Stimulated activated CD4-positive, alpha-beta T cell treated with anti-CD3 and anti-CD28 coated beads, Interleukin-2, amount 100 ng/mL, for 4 hours (primary cell): ENCODE measurements at places on chromosomes 7 and 10.
A peak's percentile ranks its signal among the peaks of the same experiment; 100 is the strongest.

DNA sequence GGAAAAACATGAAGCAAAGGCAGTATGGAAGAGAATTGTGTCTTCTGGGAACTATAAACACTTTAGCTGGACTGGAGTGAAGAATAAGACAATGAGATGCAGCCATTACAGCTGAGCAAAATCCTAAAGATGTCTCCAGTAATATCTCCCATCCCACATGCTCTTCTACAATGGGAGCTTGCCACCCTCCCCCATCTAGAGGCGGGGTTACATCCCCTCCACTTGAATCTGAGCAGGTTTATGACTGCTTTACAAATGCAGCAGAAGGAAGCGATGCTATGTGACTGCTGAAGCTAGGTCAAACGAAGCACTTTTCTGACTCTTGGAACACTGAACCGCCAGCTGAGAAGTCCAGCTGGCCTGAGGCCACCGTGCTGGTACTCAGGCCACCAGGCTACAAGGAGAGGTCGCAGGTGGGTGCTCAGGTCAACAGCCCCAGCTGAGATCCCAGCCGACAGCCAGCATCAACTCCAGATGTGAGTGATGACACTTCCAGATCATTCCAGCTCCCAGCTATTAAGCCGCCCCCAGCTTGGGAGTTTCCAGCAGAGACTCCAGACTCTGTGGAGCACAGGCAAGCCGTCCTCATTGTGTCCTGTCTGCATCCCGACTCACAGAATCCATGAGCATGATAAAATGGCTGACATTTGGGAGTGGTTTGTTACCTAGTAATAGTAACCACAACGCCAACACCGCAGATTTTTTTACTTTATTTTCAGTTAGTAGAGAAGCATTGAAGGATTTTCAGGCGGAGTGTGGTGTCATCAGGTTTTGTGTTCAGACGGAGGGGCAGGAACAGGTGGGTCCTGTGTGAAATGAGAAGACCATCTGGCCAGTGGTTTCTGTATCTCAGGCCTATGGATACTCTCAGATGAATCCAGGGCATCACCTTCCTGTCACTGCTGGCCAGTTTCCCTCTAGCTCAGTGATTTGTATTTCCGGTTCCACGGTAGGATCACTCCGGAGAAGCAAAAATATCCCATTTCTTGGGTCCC, 89.3 kb downstream of the NPY start:
- no peak for DNase-seq

- no peak for DNase-seq
These were observed 21.6 kb upstream of the COL13A1 start for GRCh38 chr10:69780077-69780476.

DNA sequence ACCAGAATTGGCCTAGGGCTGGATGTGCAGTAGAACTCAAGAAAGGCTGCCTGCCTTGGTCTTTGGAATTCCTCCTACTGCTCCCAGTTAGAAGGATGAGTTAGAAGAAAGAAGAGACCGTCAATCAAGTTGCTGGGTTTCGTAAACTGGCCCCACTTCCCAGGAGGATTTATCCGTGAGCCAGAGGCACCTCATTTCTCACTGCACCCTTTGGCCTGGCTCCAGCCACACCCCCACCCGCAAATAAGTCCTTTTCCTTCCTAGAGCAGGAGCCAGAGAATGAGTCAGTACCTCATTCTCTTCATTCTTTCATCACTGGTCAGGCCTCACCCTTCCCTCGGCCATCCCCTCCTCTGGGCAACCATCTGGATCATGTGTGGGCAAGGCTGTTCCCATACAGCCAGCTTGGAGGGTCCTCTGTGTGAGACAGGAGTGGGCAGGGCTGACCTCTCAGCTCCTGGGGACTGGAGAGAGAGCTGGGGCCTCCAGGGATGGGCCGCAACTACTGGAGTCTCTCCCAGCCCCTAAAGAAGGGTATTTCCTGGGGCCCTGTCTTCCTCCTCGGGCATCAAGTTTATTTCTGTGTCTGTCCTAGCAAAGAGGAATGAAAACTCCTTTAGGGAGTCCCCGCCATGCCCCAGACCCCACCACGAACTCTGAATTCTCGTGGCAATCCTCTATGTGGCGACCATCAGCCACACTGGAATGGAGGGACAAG, 87.2 kb upstream of the DUSP5 start:
- no peak for DNase-seq

DNA sequence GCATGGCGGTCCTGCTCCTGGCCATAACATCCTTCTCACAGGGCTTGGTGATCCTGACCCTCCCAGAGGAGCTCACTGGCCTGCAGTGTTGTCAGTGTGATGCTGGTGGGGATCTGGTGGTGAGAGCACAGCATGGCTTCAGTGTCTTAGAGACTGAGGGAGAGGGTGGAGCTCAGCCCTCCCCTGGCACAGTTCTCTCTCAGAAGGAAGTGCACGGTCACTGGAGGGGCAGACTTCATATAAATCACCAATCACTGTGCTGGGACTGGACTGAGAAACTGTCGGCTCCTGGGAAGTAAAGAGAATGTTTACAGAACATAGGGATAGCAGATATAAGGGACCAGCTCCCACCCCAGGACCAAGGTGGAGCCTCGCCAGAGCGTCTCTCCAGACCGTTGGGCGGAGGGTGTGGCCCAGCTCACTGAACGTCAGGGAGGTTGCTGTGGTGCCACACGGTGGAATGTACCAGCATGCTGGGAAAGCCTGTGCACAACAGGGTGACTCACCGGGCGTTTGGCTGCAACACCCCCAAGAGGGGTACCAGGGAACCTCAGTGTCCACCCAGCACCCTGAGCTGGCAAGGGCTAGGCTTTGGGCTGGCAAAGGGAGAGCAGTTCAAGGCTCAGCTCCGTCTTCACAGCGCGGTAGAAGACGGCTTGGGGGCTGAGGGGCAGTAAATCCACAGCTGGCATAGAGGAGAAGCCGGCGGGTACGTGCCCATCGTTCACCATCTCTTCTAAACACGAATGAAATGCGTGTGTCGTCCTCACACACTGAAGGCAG, 8.8 kb upstream of the GET4 start:
- DNase-seq = no peak

- no peak for DNase-seq
These were observed 725.4 kb downstream of the PHTF2 start for GRCh38 chr7:78523930-78524329.

DNA sequence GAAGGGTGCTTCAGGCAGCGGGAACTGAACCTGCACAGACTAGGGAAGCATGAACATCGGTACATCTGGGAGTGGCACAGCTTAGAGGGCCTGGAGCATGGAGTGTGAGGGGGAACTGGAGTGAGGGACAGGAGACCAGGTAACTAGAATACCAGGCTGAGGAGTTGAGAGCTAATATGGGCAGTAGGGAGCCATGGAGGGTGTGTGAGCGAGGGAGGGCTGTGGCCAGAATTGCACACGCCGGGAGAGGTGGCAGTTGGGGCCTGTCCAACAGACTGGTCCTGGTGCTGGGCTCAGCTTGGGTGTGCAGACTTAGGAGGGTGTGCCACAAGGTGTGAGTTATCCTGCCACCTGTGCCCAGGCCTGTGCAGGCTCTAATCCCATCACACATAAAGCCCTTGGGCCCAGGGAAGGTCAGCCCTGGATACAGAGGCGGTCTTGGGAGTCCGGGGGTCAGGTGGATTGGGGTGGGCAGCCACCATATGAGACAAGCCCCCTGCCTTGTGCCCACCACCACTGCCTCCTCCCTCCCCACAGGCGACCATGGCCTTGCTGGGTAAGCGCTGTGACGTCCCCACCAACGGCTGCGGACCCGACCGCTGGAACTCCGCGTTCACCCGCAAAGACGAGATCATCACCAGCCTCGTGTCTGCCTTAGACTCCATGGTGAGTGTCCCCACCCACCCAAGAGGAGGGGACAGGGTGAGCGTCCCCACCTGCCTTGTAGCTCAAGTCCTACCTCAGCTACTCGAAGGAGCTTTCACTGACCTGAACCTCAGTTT, 54.0 kb downstream of the GTF2IRD1 start:
- DNase-seq = no peak

- no peak for DNase-seq
These were observed 181.9 kb upstream of the ANKRD30A start for GRCh38 chr10:36943544-36943943.

DNA sequence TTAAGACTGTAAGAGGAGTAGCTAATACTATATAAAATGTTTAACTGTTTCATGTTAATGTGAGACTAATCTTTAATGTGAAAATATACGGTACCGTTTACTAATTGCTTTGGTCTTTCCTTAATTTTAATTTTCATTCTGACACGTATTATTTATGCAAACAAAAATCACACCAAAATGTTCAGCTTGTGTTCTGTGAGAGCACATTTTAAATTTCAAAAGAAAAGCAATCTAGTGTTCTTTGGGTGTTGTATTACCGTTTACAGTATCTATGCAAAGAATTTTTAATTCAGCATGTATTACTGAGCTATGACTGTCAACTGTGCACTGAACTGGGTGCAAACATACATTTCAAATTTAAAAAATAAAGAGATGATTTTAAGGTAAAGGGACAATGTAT, 2.2 kb downstream of the WNT16 start:
- no peak for DNase-seq

GRCh38 chr7:79091661-79092060, 361.8 kb downstream of the MAGI2 start:
- no peak for DNase-seq

DNA sequence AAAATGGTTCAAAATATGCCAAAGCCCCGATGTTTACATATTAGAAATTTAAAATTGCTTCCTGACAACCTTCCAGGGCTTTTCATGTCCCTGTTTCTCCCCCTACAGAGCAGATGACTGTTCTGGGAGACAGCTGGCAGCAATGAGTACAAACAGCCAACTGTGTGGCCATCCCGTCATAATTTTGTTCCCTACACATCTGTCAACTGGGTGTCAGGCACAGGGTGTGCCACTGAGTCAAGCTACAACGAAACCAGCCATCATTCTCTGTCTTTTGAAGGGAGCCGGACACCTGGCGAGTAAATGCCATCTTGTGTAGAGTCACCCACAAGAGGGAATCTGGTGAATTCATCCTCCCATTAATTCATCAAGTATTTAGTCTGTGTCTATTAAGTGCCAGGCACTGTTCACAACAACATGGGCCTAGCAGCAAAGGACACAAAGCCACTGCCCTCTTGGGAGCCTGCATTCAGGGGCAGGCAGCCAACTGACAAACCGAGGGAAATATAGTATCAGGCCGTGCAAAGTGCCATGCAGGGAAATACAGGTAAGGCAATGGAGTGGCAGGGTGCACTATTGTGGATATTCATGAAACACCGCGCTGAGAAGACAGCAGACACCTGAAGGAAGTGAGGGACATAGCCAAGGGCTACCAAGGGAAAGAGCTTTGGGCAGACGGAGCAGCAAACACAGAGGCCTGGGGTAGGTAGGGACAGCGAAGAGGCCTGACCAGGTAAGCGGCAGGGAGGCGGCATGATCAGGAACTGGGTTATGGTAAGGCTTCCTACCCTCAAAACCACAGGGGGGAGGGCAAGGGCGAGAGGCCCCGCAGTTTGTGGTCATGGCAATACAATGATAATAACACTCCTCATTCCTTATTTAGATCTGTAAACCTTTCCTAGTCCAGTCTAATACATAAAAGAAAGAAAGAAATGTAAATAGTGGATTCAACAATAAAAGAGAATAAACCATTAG, 213.6 kb downstream of the FAM107B start:
- no peak for DNase-seq

DNA sequence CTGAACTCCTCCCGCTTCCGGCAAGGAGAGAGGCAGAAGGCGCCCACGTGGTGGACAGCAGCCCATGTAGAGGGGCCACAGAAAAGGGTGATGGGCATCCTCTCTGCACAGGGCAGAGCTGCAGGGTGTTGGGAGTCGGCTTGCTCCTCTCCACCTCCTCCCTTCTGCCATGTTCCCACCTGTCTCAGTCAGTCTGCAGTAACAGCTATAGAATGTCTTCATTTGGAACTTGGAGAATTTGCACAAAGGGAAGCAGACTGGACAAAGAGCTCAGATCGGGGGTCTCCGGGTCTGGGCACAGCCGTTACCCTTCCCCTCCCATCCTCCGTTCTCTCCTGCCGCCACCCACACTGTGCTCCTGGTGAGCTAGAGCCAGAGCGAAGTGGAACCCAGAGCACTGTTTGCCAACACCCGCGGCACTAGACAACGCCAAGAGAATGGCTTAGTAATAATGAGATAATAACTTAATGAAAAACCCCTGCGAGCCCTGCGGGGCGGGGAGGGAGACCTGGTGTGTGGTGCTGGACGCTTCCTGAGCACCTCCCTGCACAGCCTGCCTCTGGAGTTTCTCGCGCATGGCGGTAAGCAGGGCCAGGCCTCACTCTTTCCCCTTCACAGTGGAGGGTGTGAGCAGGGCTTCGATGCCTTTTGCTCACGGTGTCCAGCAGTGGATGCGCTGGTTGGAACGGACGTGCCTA, 254.7 kb downstream of the PAXIP1 start:
- no peak for DNase-seq

DNA sequence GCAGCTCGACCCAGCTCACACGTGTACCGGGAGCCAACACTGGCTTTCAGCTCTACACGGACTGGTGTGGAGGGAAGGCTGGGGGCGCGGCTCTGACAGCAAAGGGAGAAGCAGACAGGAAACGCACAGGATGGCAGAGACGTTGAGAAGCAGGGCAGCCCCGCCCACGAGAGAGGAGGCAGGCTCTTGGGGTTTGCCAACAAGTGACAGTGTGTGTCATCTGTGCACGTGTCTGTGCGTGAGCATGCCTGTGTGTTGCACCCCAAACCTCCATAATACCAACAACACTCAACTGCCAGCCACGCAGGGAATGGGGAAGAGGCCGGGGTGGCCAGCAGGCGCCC, 64.4 kb upstream of the PDGFA start:
- DNase-seq = peak; percentile 91

GRCh38 chr7:98178762-98179490, 32.3 kb upstream of the BHLHA15 start:
- no peak for DNase-seq

GRCh38 chr10:31668326-31668725, 260.3 kb downstream of the ARHGAP12 start:
- DNase-seq = no peak

DNA sequence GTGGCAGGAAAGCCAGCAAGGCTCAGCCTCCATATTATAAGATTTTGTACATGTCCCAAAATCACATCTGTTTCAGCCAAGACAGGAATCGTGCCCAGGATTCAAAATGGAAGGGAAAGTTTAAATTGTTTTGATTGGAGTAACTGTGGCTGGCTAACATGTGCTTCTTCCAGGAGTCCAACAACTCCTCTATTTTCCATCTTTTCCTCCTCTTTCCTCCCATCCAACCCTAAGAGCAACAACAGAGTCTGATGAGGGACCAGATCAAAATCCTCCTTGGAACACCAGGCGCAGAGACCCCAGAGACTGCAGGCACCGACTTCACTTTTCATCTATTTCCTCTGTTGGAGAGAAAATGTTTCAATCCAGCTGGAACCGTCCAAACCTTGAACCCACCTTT, 36.0 kb upstream of the SVIL start:
- DNase-seq = no peak
